Daoy (cell line): ENCODE measurements at places on chromosomes 1 and 21. TPM values are rescaled to one million over a fixed set of nuclear protein-coding genes. Genes with fewer than 3 reads are reported as not detected.

The ALG14 gene
- 2.8 and 3.1 TPM in 2 replicates for total RNA-seq

The LBR gene
- 72.3 and 86.9 TPM in 2 replicates for total RNA-seq

- DNase-seq: peak; percentile 97
Observed at GRCh38 chr1:2290595-2291510, 62.7 kb downstream of the SKI start.

GRCh38 chr1:101567582-101568189 is 330.9 kb downstream of the S1PR1 start:
- DNase-seq: peak; percentile 25

DNA sequence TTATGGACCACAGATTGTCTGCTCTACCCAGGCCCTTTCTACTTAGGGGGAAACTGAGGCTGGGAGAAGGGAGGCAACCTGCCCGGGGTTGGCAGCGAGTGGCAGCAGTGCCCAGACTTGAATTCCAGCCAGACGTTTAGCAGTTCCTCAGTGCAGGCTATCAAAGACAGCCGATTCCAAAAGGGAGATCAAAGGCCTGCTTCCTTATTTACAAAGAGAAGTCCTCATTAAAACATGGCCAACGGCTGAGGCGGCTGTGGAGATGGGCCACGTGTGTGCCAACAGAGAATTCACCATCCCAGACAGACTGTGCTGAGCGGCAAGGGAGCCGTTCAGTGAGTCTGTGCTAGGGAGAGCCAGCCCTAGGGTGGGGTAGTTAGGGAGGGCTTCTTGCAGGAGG is 27.7 kb downstream of the C1QB start:
- DNase-seq: no peak

DNA sequence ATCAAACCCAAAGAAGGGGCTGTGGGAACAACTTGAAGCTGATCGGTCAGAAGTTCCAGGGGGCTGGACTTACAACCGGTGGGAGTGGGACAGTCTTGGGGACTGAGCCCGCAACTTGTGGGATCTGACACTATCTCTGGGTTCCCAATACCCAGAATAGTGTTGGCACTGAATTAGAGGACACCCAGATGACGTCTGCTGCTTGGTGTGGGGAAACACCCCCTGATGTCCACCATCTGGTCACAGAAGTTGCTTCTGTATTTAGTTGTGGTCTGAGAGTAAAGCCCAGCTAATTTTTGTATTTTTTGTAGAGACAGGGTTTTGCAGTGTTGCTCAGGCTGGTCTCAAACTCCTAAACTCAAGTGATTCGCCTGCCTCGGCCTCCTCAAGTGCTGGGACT is 28.8 kb downstream of the SERBP1 start:
- DNase-seq: no peak

DNA sequence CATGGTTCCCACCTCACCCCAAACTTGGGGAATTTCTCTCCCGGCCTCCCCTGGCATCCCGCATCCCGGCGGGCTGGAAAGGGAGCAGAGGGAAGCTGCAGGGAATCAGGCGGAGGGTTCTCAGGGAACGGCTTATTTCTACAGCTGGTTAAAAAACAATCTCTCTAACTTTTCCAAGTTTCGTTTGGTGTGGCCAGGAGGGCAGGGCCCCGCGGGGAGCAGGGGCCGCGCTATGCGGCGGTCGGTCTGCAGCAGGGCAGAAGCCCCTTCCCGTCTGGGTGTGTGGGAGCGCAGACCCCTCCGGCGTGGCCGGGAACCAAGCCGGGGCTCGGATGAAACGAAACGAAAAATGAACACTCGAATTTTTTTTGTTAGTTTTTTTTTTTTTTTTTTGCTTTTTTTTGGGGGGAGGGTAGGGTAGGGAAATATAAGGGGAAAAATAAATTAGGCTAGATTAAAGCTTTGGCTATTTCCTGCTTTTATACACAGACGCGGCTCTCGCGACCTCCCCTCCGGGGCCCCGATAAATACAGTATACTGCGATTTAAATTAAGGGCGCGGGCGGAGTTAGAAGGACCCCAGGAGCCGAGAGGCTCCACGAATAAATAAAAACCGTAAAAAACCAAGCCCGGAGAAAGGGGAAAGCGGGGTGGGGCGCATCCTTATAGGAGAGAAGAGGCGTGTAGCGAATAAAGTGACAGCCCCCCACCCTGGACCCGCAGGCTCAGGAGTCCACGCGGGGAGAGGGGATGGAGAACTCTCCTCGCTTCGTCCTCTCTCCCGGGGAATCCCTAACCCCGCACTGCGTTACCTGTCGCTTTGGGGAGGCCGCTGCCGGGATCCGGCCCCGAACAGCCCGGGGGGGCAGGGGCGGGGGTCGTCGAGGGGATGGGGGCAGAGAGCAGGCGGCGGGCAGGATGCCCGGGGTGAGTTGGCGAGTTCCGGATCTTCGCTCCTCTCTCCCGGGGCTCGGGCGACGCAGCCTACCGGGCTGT is 2.1 kb downstream of the POU3F1 start:
- no peak for DNase-seq

DNA sequence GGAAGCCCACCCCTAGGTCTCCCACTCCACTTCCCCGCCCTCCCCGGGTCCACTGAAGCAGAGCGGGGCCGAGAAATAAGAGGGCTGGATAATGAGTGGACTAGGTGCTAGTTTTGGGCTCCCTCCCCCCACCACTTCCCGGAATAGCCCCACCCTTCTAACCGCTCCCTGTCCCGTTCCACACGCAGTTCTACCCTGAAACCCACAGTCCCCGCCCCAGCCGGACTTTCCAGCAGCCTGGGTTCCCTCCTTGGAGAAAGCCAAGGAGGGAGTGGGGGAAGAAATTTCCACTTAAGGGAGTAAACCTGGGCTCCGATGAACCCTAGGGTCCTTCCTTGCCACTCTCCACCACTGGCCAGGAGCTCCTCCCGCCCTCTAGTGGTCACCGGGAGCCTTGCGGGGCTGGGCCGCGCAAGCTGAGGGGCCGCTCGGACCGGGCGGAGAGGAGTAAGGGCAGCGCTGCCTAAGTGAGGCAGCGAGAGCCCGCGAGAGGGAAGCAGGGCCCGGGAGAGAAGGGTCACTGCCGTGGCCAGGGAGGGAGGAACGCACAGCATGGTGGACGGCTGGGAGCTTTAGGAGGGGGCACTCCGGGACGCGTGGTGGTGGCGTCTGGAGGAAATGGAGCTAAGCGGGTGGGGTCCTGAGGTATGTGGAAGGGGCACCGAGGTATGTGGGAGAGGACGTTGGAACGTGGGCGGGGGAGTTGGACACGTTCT is 14.3 kb downstream of the THBS3 start:
- peak; percentile 93 for DNase-seq
